ENCODE measurements at places on chromosomes 11 and 22. TPM values are rescaled to one million over a fixed set of nuclear protein-coding genes. Genes with fewer than 3 reads are reported as not detected.

MICALL1 gene
- 52.0 TPM for total RNA-seq

CST6 gene
- total RNA-seq = not detected

CRYBB3 gene
- not detected for total RNA-seq

CLDN5 gene
- total RNA-seq = 11.1 TPM

DUSP8 gene
- total RNA-seq = not detected

IL18 gene
- 0.23 TPM for total RNA-seq

THRSP gene
- not detected for total RNA-seq

OR4D6 gene
- total RNA-seq = not detected

NKAPD1 gene
- total RNA-seq = 15.4 TPM

NEAT1 gene
- 29.4 TPM for total RNA-seq

TMEM126B gene
- 86.6 TPM for total RNA-seq

CD59 gene
- 827 TPM for total RNA-seq

MCAM gene
- 11.0 TPM for total RNA-seq

RASSF10 gene
- total RNA-seq = not detected

Data from LHCN-M2 (cell line).